C1 segment of cervical spinal cord (tissue), 14 donors: ENCODE measurements at places on chromosomes 7 and 10.

DNA sequence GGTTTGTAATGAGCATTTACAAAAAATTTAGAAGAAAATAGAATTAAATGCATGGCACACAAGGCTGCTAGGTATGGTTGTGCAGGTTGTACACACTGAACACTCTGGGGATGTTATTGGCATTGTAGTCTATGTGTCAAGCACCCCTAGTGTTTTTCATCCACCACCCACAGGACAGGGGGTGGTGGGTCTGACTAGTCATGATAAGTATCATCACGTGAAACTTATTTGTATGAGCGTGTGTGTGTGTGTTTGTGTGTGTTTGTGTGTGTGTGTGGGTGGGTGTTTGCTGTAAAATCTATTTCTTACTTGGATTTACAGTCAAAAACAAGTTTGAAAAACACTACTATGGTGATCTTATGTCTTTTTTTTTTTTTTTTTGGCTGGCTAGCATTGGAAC, 66.5 kb downstream of the MAP3K8 start:
- DNase-seq: no peak

- DNase-seq: no peak
Observed at GRCh38 chr10:604716-605631, 84.5 kb downstream of the DIP2C start.

- no peak for DNase-seq
Observed at GRCh38 chr7:95041031-95041430, 133.6 kb downstream of the PPP1R9A start.

DNA sequence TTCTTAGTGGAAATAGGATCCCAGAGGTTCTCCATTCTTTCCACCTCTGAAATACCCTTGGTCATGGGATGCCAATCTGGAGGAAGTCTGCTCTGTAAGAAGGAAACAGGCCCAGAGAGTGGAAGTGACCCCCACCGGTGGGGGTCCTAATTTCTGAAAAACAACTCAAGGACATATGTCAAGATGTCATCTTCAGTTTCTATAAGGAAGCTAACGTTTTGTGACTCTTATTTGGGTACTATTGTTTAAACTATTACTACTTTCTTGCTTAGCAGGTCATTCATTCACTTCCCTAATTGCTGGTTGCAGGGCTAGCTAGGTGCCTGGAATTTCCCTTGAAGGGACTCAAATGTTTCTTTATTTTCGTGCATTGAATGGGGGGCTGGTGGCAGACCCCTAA, 1.9 kb upstream of the ZNF775 start:
- no peak for DNase-seq

GRCh38 chr7:148623586-148624282, 33.2 kb downstream of the C7orf33 start:
- DNase-seq: no peak

GRCh38 chr10:97708976-97709946, 4.3 kb upstream of the MARVELD1 start:
- peak; percentile 26 for DNase-seq

DNA sequence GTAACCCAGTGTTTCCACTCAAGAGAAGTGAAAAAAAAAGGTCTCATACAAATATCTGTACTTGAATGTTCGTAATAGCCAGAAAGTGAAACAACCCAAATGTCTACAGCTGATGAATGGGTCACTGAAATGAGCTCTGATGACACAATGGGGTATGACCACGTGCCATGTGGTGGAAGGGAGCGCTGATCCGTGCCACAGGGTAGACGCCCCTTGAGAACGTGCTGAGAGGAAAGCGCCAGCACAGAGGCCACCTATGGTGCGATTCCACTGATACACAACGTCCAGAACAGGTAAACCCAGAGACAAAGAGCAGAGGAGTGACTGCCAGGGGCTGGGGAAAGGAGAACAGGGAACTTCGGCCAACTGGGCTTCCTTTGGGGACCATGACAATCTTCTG, 50.3 kb downstream of the MAD1L1 start:
- DNase-seq: no peak

DNA sequence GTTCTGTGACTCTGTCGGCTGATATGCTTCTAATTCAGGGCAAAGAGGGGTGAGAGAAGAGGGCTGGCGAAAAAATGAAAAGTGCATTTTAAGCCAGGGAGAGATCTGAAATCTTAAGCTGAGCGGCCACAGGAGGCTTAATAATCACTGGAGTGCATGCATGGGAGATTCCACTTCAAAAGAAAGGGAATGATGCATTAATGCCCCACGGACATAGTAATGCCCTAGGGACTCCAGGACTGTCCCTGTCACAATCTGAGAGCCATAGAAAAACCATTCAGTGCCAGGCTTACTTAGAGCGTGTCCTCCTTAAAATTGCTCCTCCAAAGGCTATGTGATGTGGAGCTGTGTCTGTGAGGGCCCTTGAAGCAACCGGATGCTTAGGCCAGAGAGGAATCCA, 75.1 kb downstream of the NHLRC2 start:
- no peak for DNase-seq

DNA sequence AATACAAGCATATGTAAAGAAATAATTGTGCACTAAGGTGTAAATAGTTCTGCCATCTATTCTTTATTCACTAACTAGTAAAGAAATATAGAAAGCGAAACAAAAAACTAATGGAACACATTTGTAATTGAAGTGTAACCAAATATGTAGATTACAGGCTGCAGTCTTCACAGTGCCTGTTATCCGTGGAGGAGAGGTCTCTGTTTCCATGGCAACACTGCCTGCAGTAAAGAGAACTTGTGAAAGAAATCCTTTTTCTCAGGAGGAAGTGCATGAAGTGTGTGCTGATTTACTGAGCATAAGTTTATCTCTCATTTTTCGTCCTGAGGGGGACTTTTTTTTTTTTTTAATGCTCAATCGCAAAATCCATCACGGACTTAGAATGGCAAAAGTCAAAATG, 102.5 kb downstream of the APBB1IP start:
- no peak for DNase-seq

DNA sequence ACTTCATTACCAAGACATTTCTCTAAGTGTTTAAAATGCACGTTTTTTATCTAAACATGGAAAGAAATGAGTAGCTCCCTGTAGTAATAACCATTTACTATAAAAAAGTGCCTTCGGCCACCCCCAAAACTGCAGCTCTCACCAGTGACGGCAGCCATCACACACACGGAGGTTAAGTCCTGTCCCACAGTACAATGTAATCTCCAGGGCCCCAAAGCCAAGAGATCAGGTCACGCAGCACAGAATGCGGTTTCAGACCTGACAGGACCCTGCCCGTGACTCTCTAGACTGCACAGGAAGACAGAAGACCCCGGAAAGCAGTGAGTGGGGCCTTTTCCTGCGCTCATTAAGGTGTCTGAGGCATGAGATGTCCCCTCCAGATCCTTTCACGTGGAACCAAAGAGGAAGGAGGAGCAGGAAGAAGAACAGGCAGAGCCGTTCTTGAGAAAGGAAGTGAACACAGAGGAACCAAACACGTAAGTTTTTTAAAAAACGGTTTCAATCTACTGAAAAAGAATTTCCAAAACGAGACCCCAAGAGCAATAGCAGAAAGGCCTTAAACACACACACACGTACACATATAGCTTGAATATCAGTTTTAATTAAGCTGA, 125.7 kb downstream of the ZMYND11 start:
- no peak for DNase-seq
